ENCODE measurements at places on chromosomes 11 and 22.
A peak's percentile ranks its signal among the peaks of the same experiment; 100 is the strongest.

DNA sequence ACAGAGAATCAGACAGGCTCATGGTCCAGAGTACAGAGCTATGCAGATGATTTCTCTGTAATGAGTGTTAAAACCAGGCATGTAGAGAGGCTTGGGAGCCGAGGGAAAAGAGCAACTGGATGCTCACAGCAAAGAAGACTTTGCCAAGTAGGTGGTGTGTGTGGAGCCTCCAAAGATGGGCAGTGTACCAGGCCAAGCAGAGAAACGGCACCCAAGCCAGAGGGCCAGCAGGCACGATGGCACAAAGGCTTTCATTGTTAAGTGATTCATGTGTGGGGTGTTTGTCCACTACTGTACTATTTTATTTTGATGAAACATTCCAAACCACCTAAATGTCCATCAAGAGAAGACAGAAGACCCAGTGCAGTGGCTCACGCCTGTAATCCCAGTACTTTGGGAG is 11.1 kb downstream of the RANGAP1 start:
- no peak for DNase-seq

DNA sequence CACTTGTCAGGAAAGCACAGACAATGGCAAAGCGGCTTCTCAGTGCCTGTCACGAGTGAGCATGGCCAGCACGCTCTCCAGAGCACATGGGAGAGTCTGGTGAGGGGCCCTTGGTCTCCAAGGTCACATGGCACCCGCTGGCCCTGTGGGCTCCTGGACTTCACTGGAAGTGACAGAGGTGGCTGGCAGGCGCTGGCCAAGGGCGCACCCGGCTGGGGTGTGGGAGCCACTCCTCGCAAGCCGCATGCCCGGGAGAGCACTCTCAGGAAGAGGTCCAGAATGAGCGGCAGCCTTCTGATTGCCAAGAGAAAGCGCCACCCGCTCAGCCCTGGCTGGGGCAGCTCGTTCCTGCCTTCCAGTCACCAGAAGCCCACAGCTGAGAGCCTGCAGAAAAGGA is 17.1 kb upstream of the MOB2 start:
- DNase-seq: no peak

- DNase-seq: no peak
These were observed 48.6 kb upstream of the ADA2 start for GRCh38 chr22:17267661-17268330.

- DNase-seq: no peak
These were observed 37.9 kb downstream of the SMIM38 start for GRCh38 chr11:69193629-69194028.

DNA sequence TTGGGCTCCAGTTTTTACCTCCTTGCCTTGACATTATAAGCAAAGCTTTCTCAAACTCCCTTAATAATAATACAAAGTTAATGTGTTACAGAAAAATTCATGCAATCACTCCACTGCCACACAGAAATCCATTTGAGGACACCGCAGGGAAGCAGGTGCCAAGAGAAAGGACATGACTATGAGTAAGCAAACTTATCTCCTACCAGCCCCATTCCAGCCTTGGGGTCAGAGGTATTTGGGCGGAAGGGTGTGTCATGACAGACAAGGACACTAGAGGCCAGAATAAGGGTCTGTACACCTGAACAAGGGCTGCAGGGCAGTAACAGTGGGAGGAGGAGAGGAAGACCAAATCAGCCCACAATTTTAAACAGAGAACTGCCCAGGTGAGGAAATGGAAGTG is 5.9 kb downstream of the GNG3 start:
- DNase-seq: no peak

GRCh38 chr11:66316849-66317251 is at the start of gene CD248:
CD248 (minus strand) TSS chr11:66317044; CDS start chr11:66317027, 17 bp downstream.
- no peak for DNase-seq

- DNase-seq: no peak
These were observed 21.2 kb upstream of the RASD2 start for GRCh38 chr22:35519306-35520000.

DNA sequence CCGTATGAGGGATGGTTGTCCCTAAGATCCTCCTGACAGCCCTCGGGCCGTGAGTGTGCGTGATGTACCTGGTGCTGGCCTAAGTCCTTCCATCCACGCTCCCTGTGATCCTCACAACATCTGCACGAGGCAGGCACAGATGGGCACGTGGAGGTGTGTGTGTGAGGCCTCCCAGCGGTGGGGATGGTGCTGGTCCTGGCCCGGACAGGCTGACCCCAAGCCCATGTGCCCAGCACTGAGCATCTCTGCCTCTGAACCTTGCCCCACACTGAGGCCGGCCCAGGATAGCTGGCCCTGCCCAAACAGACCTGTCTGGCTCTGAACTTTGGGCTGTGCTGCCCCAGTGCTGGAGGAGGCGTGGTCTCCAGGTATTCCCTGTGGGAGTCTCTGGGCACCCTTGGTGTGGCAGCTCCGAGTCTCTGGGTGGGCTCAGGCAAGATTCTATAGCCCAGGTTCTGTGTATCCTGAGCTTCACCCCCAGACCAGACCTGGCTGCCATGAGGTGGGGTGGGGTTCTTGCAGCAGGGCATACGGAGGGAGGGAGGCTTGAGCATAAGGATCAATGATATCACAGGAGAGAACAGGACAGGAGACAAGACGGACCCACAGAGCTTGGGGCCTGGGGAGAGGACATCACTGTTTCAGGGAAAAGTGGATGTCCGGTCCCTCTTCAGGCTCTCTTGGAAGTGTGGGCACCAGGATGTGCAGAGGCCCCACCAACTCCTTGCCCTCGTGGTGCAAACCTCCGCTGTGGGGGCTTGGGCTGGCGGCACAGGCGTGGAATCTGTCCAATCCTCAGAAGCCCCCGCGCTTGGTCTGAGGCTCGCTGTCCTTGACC is 881.8 kb downstream of the BRD1 start:
- DNase-seq: no peak

GRCh38 chr22:18058371-18059093 is 19.3 kb upstream of the PEX26 start:
- no peak for DNase-seq

GRCh38 chr11:114162719-114163123 is 103.2 kb downstream of the ZBTB16 start:
- DNase-seq: no peak

DNA sequence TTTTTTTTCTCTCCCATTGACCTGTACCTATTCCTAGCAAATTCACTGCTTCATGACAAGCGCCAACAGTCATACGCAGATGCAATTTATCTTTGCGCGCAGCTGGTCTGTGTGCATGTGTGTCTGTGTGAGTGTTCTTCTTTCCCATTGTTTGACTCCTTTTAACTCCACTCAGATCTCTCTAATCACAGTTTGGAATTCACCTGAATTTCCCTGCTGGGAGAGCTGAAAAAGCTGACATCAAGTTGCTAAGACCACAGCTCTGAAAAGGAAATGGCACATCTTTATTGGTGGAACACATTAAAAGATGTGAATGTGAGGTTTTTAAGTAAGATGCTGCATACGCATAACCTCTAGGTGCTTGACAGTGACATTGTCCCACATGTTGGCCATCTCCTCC is 187.4 kb upstream of the MTMR2 start:
- DNase-seq: no peak

- no peak for DNase-seq
These were observed 738.1 kb upstream of the CCDC90B start for GRCh38 chr11:84024266-84024665.

DNA sequence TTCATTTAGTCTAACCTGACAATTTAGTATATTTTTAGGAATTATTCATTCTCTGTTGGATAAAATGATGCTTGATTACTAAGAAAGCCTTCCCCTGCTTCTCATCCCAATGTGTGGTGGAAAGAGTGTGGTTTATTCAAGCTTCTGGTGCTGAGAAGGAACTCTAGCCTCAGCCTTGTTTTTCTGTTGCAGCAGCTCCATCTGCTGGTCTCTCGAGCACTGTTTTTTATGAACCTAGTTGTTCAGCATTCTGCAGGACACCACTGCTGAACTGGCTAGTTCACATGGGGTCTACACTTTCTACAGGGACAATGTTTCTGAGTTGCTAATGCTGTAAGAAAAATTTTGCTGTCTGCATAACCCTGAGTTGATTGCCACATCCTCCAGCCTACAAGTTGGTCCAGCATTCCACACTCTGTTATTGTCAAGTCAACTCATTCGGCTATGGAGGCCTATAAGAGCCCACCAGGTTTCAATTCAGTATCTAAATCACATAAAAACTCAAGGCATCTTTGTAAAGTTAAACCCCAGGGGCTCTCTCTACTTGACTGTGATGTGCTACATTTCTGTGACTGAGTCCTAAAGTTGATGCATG is 14.3 kb downstream of the OR2AG2 start:
- peak; percentile 14 for DNase-seq

DNA sequence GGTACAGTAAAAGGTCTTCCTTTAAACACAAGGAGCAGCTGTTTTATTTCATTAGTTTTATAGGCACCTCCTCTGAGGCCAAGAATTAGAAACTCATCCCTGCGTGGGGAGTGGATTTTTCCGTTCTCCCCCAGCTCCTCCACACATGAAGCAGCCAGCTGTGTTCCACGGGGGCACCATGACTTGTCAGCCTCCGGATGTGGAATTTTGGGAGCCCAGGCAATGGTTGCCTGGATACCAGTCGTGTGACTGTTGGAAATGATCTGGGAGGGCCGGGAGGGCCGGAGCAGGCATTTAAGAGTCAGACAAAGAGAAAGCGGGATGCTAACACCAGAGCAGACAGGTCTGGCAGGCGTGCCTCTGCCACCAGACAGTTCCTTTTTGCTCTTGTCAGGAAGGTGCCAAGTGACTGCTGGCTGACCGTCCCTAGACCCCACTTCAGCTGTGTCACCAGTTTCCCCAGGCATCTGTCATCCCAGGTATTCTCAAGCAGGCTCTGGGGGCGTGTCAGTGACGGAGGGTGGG is 15.9 kb upstream of the CDC42EP2 start:
- no peak for DNase-seq

DNA sequence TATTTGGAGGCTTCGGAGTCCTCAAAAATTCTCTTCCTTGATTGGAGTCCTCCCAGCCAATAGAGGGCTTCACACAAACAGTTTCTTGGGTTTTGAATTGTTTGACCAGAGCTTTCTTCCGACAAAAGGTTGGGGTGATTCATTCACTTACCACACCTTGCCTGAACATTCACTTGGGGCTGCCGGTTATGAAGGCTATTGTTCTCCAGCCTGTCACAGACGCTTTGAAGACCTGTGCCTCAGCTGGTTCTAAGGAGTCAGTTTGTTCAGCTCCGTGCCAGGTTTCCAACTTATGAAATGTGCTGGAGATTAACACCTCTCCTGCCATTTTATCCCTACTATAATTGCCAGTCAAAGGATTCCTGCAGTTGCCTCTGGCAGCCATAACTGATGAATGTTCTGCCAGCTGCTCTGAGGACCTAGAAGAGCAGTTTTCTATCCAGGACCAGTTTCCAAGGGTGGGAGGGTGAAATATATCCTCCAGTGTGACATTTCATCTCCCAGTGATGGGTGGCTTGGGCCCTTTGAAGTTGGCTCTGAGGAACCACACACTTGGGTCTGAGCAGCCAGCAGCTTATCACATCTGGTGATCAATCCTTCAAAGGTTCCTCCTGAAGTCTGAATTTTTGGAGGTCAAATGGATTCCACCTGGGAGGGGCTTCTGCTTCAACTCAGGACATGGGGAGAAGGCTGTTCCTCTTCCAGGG is 31.4 kb downstream of the LIMK2 start:
- DNase-seq: no peak

DNA sequence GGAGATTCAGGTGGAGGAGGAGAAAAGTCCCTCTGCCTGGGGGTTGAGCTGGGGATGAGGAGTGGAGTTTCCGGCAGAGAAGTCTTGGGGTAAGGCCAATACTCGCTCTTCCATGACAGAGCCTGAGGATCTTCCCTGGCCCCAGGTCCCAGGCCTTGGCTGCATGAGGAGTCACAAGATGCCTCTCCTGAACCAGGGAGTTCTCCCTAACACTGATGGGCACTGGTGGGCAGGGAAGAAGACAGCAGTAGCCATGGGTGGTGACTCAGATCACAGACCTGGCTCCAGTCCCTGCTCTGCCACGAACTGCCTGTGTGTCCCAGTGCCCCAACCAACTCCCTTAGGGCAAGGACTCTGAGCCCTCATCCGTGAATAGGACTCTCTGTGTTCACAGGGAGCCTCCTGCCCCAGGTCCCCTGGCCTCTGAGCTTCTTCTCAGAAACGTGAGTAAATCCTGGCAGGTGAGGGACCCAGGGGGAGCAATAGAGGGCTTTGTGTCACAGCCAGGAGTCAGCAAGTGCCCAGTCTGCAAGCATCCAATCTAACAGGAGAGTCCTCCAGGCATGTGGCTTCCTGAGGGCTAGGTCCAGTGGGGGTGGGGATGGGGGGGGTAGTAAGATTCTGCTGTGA is 45.5 kb upstream of the FTH1 start:
- DNase-seq: no peak
